Activated T-helper 1 cell treated with Interleukin-2 at 50 U/mL for 16 hours (primary cell): ENCODE measurements at places on chromosomes 4 and X.

- DNase-seq, result no peak
Observed at GRCh38 chr4:157803845-157804521, 368.8 kb downstream of the GASK1B start.

GRCh38 chrX:38628587-38628986 lies 67.2 kb downstream of the TSPAN7 start:
- DNase-seq, result no peak

GRCh38 chrX:39809331-39809730 lies 288.4 kb downstream of the BCOR start:
- no peak for DNase-seq

DNA sequence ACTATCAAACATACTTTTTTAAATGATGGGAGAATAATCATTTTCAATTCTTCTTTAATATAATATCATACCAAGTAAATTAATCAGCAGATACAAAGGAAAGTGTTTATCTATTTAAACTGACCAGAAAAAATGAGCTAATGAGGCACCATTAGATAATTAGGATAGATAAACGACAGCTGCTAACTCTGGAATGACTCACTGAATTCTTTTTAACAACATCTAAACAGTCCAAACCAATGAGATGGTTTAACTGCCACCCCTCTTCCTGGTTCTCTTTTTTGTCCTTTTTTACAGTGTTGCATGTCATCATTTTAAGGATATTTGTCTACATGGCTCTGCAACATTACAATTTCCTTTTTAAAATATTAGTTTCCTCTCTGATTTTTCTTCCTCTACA lies 41.6 kb downstream of the UNC5C start:
- no peak for DNase-seq

- no peak for DNase-seq
Observed at GRCh38 chrX:10549280-10549679, 71.1 kb downstream of the MID1 start.

DNA sequence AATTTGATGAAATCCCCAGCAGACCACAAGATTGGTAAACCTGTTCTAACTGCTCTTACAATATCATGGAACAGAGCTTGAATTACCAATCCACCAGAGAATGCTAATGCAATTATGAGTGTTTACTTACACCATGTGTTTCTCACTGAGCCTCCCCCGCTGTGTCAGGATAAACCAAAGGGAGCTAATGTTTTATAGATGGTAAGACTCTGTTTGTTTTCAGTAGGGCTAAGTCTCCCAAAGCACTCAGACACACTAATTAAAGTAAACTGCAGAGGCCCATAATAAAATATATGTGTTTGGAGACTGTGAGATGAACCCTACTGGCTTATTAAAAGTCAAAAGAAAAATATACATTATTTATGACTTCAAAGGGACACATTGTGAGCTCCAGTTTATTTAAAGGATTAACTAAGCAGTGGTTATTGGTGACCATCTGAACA lies 261.7 kb upstream of the FAM241A start:
- DNase-seq, result no peak

GRCh38 chr4:4195354-4195753 lies 31.4 kb downstream of the OTOP1 start:
- DNase-seq, result no peak

- DNase-seq, result no peak
Observed at GRCh38 chr4:138406876-138407275, 164.7 kb upstream of the SLC7A11 start.

- no peak for DNase-seq
Observed at GRCh38 chr4:11805842-11806241, 377.1 kb upstream of the HS3ST1 start.

GRCh38 chr4:61200187-61200915 lies at the start of gene ADGRL3:
ADGRL3 (plus strand) TSS chr4:61200326.
- DNase-seq, result no peak

- no peak for DNase-seq
Observed at GRCh38 chr4:148065075-148065474, 333.2 kb downstream of the ARHGAP10 start.

- no peak for DNase-seq
Observed at GRCh38 chr4:186621959-186622553, 66.7 kb upstream of the MTNR1A start.

DNA sequence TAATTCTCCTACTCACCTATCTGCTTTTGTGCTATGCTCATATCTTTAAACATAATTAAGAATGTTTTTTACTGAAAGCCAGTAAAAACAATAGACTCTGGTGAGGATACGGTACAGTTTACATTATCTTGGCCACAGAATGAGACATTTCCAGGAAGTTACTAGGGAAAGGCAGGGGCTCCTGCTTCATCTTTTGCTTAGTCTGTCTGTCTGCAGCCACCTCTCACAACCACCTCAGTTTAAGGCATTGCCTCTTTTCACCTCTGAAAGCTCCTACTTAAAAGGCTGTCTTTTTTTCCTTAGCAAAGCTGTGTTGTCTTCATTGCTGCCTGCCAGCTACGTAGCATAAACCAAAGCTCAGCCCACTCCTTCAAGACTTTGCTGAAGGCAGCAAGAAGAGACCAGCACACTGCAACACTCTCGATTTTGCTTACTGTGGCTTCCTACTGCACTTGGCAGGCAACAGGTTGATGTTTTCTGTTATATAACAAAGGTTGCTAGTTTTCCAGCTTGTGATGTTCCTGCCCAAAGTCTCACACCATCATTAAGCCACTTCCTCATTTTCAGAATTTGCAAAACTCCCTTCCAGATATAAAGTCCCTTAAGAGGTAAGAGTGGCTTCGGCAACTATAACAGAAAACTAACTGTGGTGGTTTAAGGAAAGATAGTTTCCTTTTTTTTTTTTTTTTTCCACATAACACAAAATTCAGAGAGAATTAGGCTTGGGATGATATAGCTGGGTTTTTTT lies 432.9 kb downstream of the GRXCR1 start:
- DNase-seq, result no peak

DNA sequence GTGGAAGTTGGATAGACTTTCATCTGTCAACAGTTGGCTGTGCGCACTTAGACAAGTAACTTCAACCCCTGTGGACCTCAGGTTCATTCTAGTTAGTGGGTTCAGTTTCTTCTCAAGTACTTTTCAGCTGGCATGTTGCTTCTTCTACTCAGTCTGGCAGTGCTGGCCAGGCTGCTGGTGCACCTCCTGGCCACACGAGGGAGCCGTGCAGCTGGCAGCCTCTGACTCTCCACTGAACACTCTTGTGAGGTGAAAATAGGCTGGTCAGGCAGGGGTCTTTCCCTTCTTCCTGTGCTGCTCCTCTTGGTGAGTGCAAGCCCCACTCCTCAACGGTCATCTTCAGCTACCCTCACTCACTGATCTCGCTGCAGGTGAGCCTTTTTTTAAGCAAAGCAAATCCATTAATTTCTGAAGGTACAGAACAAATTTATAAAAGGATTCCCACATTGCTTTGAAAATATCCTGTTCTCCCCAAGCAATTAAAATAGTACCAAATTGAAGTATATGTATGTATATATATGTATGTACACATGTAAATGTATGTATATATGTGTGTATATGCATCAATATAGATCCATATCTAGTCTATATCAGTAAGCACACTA lies 30.6 kb downstream of the LONRF3 start:
- DNase-seq, result peak; percentile 28

- no peak for DNase-seq
Observed at GRCh38 chrX:108947205-108947604, 210.8 kb upstream of the IRS4 start.

GRCh38 chrX:130082244-130083106 lies 27.8 kb downstream of the ELF4 start:
- peak; percentile 68 for DNase-seq

GRCh38 chrX:65607070-65607742 lies 60.2 kb upstream of the MSN start:
- DNase-seq, result no peak

GRCh38 chrX:74284391-74284952 lies 19.5 kb upstream of the ZCCHC13 start:
- no peak for DNase-seq
